ENCODE measurements at places on chromosomes 2 and 18.

DNA sequence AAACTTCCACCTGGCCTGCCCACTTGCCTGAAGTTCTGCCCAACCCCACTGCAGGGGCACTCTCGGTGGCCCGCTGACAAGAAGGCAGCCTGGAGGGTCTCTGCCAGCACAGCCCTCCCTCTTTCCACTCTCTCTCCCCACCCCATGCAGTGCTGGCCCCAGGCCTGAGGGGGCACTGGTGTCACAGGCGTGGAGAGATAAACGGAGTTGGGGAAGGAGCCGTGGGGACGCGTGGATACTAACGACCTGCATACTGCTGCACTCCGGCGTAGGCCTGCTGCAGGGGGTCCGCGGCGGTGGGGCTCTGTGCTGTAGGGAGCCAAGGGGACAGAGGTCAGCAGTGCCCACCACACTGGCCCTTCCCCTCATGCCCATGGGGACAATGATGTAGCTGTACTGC lies 299.3 kb downstream of the CELF4 start:
- DNase-seq, result no peak

DNA sequence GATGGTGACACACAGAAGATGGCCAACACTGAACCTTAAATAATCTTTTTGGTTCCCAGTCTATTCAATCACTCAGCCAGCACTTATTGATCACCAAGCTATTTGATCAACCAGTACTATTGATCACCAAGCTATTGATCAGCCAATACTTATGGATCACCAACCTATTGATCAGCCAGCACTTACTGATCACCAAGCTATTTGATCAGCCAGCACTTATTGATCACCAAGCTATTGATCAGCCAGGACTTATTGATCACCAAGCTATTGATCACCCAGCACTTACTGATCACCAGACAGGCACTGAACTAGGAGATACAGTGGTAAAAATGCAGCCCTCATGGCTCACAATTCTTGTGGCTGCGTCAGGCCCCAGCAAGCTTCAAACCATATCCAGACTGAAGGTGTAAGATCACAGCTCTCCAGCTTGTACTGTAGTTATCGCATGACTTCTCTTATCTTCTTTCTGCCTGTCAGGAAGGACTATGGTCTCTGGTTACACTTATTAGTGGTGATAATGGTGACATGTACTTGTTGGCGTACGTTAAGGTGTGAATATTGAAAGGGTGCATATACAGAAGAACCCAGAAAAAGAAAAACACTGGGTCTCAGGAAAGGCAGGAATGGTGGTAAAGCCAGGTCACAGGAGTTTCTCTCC lies 18.4 kb upstream of the B3GNT2 start:
- DNase-seq, result no peak

DNA sequence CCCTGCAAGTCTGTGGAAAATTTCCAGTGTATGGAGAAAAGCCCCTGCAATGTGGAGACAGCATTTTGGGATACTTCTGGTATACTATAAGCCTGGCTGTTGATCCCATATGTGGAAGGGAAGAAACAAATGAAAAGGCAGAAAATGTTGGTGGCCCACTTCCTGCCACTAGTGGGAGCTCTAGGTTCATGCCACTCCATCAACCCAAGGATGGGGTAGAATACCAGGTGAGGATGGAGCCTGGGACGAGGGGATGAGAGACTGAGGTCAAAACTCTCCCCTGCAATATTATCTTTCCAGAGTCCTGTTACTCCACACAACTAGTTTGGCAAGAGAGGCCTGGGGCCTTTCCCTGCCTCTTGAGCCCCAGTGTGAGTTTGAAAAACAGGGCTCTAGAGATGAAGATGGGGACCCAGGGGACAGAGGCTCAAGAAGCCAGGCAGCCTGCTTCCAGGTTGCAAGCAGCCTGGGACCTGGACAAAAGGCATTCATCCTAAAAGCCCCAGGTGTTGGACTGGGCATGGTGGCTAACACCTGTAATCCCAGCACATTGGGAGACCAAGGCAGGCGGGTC lies 31.9 kb downstream of the BMP10 start:
- DNase-seq, result peak; percentile 14

DNA sequence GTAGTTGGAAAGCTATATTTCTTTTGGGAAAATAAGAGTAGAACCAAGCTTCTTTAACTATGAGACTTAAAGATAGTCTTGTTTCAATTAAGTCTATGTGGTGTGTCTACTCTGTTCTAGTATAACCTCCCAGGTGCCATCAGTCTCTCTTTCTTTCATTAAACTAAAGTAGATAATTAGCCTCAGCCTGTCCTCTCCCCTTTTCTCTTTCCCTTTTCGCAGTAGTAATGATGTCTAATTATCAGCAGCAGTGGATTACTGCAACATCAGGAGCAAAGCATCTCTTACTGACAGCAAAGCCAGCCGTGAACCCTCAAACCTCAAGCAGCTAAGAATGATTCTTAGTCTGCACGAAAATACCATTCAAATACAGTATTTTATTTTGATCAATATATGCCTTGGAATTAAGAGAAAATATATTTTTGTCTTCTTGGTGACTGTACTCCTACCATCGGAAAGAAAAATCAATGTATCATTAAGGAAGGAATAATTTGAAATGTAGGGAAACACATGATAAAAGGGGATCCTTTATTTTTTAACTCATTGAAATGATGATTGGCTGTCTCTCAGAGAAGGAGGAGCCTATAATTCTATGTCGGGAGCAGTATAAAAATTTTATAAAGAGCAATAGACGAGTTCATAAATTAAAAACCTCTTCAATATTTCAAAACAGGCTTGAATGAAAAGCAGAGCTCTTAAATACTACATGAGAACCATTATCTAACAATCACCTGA lies 4.5 kb downstream of the NOL4 start:
- DNase-seq, result no peak

DNA sequence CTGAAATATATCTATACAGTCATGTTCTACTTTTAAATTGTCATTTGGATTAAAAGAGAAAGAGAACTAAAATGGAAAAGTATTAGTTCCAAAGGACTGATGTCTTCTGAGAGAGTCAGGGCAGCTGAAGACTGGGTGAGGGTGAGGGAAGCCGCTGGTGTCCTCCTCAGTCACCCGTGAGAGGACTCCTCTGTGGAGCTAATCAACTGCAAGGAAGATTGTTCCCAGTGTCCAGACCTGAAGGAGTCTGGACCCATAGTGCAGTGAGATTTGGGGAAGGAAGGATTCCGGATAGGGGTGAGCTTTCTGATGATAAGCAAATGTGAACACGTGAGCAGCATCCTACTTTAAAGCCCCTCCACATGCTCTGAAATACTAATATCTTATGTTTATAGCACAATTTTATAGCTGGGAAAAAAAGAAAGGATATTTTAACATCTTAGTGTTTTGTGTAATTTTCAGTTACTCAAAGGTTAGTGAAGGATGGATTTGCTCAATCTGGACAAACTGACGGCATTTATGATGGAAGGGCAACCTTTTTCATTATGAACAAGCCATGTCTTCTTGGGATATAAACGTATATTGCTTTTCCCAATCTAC lies 134.5 kb upstream of the TTC39C start:
- no peak for DNase-seq

GRCh38 chr2:58834404-58834803 lies 593.3 kb upstream of the FANCL start:
- DNase-seq, result no peak

GRCh38 chr2:185145316-185146121 lies 547.2 kb downstream of the ZNF804A start:
- DNase-seq, result no peak

DNA sequence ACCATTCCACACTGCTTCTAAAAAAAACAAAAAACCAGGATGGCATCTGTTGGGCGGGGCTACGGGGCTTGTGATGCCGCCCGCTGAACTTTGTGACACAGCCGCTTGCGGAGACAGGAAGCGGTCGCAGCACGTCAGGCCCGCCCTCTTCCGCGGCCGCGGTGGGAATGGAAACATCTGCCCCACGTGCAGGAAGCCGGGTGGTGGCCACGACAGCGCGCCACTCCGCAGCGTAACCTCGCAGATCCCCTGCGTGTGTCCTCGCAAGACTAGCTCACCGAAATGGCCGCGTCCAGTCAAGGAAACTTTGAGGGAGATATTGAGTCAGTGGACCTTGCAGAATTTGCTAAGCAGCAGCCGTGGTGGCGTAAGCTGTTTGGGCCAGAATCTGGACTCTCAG lies 168.5 kb downstream of the SUCLG1 start:
- no peak for DNase-seq

DNA sequence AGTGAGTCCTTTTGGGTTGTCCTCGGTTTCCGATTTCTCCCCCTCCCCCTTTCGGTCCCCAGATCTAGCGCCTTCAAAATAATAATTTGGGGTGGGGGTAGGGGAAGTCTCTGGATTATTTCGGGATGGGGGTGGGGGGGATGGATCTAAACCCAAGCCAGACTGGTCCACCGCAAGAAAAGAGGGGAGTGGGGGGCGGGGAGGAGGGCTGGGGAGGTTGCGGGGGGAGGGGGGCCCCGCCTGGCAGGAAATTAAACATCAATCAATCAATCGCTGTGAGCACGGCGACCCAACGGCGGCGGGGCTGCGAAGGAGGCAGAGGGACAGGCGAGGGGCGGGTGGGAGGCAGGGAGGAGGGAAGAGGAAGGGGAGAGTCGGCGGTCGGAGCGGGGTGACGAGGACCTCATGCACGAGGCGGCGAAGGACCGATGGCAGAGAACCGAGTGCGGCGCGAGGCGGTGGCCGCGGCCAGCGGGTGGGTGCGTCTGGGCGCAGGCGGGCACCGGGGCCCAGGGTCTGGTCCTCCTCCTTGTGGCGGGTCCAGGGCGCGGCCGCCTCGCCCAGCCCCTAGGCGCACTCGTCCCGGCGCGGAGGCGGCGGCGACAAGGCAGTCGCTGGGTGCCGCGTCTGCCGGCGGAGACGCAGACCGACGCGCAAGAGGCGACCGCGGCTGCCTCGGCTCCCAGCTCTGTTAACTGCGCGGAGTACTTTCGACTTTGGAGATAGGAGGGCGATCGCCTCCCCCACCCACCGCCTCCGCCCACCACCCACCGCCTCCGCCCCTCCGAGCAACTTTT lies 468 bp upstream of the SATB2 start:
- no peak for DNase-seq

GRCh38 chr2:71498261-71498701 lies 44.9 kb downstream of the DYSF start:
- no peak for DNase-seq

GRCh38 chr2:156147594-156148330 lies 184.8 kb downstream of the NR4A2 start:
- DNase-seq, result no peak

DNA sequence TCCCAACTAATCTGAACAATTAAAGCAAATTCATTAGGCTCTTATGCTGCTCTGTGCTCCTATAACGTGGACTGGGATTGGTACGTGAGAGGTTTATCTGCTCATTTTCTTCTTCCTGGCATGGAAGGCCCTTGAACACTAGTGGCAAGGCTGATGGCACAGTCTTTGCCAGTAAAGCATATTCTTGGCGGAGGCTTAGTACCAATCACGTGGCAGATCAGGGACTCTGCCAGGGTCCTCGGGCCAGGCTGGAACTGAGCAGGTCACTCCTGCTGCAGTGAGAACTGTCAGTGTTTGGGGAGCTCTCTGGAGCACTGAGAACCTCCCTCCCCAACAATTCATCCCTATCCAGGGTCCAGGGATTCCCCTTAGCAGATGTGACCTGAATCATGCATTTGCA lies 3.7 kb upstream of the ALPK2 start:
- no peak for DNase-seq

- peak; percentile 17 for DNase-seq
Measured at GRCh38 chr2:32009516-32010256, 1.1 kb downstream of the MEMO1 start.

- no peak for DNase-seq
Measured at GRCh38 chr18:29147944-29148343, 971.0 kb upstream of the CDH2 start.

- DNase-seq, result no peak
Measured at GRCh38 chr18:25370391-25370790, 18.4 kb upstream of the ZNF521 start.

- no peak for DNase-seq
Measured at GRCh38 chr2:17658251-17658843, 95.3 kb downstream of the SMC6 start.

- DNase-seq, result no peak
Measured at GRCh38 chr2:22604136-22604535, 780.8 kb upstream of the KLHL29 start.

GRCh38 chr18:23650968-23651927 lies 11.5 kb downstream of the ANKRD29 start:
- no peak for DNase-seq

GRCh38 chr18:67043276-67043675 lies 439.4 kb upstream of the CDH19 start:
- no peak for DNase-seq

- no peak for DNase-seq
Measured at GRCh38 chr2:100247256-100248043, 74.9 kb downstream of the LONRF2 start.

DNA sequence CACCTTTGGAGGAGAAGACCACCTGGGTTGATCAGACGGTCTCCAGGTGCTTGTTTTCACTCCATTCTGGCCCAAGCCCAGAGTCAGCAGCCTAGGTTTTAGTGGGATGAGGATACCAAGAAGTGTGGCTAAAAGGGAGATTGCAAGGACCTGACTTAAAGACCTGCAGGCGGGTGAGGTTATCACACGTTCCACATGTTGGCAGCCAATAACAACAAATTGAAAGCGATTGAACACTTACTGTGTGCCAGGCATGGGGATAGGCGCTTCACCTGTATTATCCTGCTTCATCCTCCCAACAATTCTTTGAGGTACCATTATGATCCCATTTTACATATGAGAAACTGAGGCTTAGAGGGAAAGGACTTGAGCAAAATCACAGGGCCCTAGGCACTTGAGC lies 5.0 kb downstream of the ARL4C start:
- DNase-seq, result no peak

DNA sequence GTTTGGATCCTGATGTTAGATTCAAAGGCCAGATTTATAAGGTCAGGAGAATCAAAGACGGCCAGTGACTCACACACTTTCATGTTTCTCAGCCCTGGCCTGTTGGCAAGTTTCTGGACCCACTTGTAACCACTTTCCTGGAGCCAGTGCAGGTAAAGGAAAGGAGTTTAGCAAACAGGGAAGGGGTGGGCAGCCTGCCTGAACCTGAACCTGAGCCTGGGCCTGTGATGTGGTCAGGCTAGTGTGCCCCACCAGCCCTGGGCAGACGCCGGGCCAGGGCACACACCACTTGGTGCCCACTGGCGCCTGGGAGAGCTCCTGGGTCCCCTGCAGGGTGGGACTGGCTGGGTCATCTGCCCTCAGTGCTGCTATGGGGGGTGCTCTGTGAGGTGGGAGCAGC lies 100.5 kb upstream of the SPRED2 start:
- DNase-seq, result no peak

DNA sequence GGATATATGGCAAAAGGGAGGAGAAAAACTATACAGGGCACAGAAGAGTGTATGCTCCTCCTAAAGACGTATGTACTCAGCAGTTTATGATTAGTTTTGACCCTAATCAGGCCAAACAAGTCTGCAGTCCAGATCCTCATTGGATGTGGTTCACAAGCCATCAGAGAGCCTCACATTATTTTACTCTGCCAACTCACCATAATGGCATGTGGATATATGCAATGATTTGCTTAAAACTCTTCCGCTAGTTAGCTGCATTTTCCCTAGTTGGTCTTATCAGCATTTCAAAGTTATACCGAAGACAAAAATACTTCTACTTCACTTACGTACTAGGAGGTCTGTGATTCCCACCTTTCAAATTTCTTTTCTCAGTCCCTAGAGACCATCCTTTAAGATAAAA lies 198.4 kb downstream of the CMPK2 start:
- no peak for DNase-seq

GRCh38 chr2:99765731-99766318 lies 276.0 kb upstream of the REV1 start:
- DNase-seq, result no peak

Data from activated CD4-positive, alpha-beta T cell treated with anti-CD3 and anti-CD28 coated beads, Interleukin-2, amount 50 U/mL, for 4 hours (primary cell).